ENCODE measurements at places on chromosomes 1 and 21.
A peak's percentile ranks its signal among the peaks of the same experiment; 100 is the strongest.

DNA sequence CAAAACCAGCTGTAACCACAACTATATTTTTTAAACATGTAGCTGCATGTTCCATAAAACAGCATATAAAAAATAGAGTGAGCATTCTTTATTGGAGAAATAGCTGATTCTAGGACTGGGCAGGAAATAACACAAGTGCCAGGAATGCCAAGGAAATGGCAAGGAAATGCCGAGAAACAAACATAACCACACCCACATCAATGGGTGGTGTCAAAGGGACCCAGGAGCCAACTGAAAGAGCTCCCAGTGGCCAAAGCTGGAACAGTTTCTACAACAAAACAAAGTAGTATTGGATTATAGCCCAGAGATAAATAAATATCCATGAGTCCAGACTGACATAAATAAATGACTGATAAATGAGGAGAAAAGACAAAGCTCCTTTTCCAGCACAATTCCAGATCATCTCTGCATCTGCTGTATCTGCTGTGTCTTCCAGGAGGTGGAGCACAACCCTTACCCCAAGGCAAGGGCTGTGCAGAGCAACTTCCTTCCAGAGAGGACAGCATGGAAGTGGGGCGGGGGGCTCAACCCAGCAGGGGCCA is 28.1 kb downstream of the ADARB1 start:
- no peak for DNase-seq

- DNase-seq, result no peak
Measured at GRCh38 chr1:154857441-154858215, 12.5 kb downstream of the KCNN3 start.

DNA sequence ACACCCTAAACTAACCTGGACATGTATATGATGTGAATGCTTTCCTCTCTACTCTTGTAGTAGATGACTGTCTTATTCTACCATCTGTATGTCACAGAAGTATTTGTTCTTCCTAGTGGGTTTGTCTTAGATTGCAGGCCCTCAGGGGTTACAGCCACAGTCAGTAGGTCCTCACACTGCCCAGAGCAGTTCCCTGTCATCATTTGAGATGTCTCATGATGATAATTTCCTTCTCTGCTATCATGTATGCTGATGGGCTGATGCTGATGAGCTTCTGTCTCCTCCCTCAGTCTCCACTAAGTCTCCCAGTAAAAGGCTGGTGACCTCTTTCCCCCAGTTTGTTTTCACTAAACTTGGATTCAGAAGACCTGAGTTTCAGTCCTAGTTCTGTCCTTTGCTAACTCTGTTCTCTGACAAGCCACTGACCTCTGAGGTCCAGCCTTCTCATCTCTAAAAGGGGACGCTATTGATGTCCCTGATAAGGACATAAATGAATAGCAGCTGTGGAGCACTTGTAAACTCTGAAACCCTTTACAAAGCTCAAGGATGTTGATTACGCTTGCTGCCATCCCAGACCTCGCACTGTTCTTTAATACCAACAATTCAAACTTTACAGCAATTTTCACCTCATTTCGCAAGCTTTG is 3.1 kb upstream of the ETV3 start:
- no peak for DNase-seq

- no peak for DNase-seq
Measured at GRCh38 chr21:34201001-34201400, 127.6 kb downstream of the MRPS6 start.

DNA sequence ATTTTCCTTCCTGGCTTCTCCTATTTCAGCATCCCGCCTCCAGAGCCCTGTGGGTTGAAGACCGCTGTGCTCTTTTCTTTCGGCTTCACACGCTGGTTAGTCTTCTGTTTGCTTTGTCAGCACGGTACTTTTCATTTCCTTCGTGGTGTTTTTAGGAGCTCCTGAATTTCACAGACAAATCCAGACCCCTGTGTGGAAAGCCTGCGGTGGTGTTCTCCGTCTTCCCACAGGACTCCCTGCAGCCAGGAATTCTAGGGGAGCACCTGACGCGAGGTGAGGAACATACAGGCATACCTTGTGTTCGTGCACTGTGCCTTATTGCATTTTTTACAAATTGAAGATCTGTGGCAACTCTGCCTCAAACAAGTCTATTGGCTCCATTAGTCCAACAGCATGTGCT is 210.2 kb upstream of the MAP1LC3C start:
- DNase-seq, result no peak

DNA sequence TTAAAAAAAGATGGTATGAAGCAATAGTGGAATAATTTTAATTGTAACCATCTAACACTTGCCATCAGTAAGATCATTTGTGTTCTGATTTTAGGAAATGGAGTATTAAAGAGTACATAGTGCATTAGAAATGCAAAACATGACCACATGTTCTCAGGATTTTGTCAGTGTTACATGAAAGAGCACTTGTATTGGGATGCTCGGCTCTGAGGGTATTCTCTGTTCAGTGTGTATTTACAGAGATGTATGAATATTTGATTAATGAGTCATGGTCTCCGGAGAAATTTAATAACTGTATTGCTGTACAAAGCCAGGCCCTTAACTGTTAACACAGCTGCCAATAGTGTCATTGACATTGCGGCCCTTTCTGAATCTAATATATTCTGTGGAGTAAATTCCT is 91.7 kb downstream of the ATG4C start:
- no peak for DNase-seq

- DNase-seq, result no peak
Measured at GRCh38 chr1:154910851-154911250, 25.7 kb downstream of the PMVK start.

- no peak for DNase-seq
Measured at GRCh38 chr1:152884085-152884484, 6.0 kb downstream of the SMCP start.

DNA sequence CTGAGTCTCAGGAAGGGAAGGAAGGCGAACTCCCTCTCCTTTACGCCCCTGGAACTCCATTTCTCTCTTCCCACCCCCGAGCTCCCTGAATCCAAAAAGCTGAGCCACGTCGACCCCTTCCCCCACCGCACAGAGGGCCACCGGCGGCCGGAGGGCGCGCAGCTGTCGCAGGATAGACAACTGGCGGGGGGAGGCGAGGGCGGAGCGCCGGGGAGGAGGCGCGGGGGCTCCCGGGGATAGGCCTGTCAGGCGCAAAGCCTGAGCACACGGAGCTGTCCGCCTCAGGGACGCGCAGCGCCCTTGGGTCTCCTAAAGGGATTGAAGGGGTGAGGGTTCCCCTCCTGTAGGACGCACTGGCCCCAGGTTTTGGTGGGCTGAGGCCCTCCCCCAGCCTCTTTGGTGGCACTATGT is 752 bp upstream of the ACTA1 start:
- DNase-seq, result no peak

DNA sequence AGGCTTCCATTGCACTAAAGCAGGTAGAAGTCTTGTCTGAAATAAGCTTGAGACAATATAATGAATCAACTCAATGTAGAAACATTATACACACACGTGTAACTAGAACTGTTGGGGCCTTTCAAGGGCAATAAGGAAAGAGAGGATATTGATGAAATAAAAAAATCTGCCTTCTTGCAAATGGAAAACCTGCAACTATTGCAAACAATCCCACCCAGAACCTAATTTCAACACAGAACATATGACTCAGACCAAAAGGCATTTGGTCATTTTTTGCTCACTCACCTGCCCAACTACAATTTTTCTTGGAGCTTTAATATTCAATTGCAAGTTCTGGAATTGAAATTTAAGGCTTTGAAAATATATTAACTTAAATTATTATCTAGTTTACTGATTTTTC is 900.1 kb downstream of the TTLL7 start:
- no peak for DNase-seq

DNA sequence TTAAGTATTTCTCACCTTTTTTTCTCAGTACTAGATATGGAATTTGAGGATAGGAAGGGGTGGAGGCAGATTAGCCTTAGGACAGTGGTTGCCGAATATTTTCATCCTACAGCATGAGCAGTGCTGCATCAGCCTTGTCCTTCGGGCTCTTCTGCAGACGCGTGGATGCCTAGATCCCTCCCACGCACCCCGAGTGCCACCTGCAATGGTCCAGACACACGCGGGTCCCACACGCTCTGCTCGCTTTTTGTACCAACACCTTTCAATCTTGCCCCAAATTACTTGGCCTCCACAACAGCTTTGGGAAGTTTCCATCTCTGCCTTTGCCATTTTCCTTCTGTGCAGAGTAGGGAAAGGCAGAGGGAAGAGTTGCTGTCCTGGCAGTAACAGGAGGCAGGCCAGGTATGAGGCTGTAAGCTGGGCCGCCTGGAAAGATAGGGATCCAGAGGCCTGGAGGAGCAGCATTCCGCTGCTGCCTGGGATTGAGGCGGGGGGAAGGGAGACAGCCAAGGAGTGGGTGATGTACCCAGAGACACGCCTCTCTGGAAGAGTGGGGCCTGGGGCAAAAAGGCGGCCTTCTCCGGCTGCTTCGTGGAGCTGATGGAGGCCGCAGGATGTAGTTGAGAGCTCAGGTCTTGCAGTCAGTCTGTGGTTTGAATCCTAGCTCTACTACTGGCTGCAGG is 467.7 kb downstream of the KIF26B start:
- no peak for DNase-seq

DNA sequence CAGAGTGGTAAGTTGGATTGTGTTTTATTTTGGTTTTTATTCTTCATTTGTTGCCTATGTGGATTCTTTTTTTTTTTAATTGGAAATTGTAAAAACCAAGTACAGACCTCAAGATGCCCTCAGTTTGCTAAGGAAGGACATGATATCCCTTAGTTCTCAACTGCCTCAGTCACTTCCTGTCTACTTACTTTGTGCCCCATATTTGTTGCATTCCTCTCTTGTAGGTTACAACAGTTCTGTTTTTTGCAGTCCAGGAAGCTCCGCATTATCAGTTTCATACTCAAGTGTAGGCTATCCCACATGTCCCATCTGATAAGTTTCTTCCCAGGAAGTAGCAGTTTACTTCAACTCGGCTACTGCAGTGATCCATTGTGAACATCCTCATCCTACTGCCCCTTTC is 82.0 kb downstream of the RPAP2 start:
- no peak for DNase-seq

GRCh38 chr1:182786223-182786994 is 3.2 kb upstream of the NPL start:
- peak; percentile 60 for DNase-seq

DNA sequence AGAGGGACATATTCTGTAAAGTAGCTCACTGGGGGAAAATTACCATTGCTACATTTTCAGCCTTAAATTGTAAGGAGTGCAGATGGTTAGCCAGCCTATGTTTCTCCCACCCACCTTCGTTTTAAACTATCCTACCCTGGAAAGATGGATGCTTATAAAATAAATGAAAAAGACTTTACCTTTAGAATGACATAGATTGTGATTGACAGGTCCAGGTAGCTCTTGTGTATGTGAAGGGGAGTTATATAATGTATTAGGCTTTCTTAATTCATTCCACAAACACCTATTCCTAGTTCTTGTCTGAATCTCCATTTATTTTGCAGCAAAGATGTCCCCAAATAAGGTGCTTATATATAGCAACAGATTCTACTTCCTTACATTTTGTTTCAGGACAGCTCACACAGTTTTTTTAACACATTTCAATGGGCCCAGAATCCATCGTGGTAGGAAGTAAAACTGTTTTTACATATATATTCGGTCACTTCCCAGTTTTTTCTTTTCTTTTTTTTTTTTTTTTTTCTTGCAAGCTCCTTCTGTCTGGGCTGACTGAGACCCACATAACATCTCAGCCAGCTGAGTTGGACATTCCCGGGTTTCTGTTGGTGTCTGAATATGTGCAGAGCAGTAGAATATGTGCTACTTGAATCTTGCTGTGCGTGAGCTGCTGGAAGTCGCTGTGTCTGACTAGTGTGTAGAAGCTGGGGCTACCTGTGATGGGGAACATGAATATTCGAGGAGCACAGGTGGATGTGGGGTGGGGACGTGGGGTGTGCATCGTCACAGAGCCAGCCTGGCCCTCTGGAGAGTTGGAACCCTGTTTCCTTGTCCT is 27.8 kb downstream of the UCK2 start:
- DNase-seq, result no peak

DNA sequence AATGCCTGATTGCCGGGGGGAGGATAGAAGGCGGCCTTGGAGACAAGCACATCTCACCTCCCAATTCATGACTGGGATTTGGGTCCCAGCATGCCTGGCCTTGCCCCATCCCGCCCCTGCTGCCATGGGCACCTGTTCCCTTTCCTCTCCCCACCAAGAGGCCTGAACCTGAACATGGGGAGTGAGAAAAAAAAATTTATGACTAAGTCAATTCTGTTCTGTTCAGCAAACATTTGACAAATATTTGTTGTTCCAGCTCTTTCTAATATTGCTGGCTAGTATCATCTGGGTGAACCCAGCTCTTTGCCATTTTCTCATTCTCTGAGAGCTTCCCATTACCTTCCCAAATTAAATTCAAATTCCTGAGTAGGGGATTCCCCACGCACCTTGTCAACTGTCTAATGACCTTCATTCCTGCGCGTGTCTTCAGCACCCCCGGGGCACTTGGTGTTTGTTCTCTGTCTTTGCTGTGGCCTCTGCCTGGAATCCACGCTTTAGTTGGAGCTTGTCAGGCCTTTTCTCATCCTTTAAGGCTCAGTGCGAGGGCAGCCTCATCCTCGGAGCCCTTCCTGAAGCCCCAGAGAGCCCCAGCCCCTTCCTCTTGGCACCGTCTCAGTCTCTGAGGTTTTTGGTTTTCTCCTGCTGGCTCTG is 42.8 kb downstream of the ARHGEF10L start:
- no peak for DNase-seq

- no peak for DNase-seq
Measured at GRCh38 chr1:42336978-42337377, 1.9 kb upstream of the FOXJ3 start.

- peak; percentile 44 for DNase-seq
Measured at GRCh38 chr21:45921917-45922316, 59.7 kb upstream of the COL6A1 start.

- no peak for DNase-seq
Measured at GRCh38 chr1:201983380-201983805, 945 bp downstream of the RNPEP start.

DNA sequence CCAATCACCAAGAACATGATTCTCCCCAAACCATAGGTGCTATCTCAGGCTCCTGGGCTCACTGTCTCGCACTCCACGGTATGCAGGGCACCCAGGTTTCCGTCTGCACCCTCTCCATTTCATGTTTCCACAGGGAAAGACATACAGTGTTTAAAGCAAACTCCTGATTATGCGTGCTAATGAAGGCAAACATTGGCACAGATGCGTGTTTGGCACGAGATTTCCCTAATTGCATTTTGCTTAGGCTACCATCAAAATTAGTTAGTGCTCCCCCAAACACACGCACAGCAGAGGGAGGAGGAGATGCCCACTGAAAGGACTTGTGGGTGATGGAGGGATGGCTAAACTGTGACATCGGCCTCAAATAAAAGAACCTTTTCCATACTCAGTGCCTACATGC is 32.2 kb upstream of the TIAM1 start:
- no peak for DNase-seq

DNA sequence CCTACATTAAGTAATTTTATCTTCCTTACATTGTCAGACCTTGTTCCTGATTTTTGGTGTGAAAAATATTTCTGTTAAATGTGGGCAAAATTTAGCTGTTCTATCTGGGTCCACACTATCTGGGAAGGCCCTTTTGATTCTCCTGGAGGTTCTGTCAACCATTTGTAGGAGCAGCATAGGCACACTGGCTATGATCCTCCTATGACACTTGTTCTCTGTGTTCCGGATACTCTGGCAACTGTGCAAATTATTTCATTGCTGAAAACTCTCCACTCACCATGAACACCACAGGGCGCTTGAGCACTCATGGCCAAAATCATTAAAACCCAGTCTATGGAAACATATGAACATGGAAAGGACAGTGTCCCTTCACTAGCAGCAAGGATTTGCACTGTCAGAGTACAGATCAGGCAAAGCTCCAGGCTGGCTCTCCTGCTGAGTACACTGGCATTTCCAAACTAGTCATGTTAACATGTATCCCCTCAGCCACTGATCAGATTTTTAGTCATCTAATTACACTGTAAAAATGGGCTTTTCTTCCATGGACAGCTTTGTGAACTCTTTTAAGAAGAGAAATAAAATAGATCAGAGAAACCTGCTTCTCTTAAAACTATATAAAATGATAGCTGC is 43.9 kb upstream of the SGIP1 start:
- DNase-seq, result no peak
